Lung microvascular endothelial cell (primary cell): ENCODE measurements at places on chromosomes 1 and 21. TPM values are rescaled to one million over a fixed set of nuclear protein-coding genes. Genes with fewer than 3 reads are reported as not detected.

Gene DMAP1
- 13.3 and 16.6 TPM in 2 replicates for total RNA-seq

Gene SLC6A17
- total RNA-seq, result 0.40 and 1.1 TPM in 2 replicates

Gene REN
- not detected in 2 replicates for total RNA-seq

Gene DMRTA2
- total RNA-seq, result not detected in 2 replicates

Gene DIO1
- total RNA-seq, result not detected in 2 replicates

Gene LMOD1
- not detected in 2 replicates for total RNA-seq

Gene PROK1
- total RNA-seq, result not detected in 2 replicates

Gene FAM72D
- 0.40 and 0.87 TPM in 2 replicates for total RNA-seq

- no peak for DNase-seq
Measured at GRCh38 chr1:201578008-201578888, 39.3 kb downstream of the NAV1 start.

DNA sequence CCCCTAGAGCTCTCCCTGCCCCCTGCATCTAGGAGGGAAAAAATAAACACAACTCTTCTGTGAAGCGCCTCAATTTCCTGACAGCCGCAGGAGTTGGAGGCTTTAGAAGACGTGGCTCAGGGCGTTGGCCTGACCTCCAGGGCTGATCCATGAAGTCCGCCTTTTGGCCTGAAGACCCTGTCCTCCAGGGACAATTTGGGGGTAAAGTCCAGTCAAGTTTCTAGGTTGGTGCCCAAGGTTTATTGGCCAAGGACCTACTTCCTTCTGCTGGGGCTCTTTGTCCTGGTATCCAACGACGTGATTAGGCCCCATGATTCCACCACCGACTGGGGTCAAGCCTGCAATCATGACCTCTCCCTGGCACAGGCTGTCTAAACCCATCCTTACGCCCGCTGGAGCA, 54.9 kb downstream of the PTPRF start:
- no peak for DNase-seq

DNA sequence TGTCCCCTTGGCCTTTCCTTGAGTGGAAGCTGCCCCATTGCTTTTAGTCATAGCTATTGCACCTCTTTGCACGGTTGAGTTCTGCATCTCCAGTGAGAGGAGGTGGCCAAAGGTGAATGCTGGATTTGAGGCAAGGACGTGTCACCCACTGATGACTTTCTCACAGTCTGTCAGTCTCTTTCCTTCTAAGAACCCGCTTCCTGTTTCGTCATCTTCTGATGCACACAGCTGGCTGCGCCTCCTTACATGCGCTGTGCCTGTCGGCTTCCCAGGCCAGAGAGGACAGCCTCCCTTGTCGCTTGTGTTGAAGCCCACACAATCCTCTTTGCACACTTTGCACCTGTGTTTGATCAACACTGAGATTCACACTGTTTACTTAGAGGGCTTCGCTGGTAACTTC, 41.8 kb upstream of the PWP2 start:
- DNase-seq, result peak; percentile 76

DNA sequence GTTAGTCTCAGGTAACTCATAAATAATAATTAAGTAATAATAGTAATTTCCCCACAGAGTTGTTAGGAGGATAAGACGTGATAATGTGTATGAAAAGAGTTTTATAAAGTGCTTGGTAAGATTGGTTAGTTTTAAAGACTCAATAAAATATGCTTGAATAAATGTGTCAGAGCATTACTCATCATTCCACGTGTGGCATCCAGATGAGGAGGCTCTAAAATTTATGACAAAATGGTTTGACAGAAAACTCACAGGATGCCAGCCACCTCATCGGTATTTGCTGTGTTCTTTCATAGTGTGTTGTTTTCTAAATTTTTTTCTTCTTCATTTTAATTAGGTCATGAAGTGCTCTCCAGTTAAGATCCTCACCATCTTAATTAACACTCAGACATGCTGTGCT, 19.1 kb upstream of the SPAG17 start:
- no peak for DNase-seq

DNA sequence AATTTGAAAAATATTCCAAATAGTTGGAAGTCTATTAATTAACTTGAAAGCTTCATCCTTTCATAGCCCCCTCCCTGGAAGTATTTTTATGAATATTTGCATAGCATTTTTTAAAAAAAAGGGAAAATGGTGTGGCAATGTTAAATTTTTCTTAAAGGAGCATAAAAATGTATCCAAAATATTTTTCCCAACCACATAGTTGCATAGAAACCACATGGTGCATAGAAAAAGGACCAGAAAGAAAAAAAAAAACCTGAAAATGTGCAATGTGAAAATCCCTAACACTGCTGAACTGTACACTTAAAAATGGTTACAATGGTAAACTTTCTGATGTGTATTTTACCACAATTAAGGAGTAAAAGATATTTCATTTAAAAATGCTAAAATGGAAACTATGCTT, 8.0 kb downstream of the C1orf167 start:
- no peak for DNase-seq

GRCh38 chr1:94240822-94241221, 3.4 kb upstream of the ARHGAP29 start:
- peak; percentile 50 for DNase-seq

GRCh38 chr1:36944883-36945282, 89.4 kb downstream of the GRIK3 start:
- no peak for DNase-seq

GRCh38 chr1:22137004-22137720, 5.7 kb downstream of the WNT4 start:
- DNase-seq, result no peak

DNA sequence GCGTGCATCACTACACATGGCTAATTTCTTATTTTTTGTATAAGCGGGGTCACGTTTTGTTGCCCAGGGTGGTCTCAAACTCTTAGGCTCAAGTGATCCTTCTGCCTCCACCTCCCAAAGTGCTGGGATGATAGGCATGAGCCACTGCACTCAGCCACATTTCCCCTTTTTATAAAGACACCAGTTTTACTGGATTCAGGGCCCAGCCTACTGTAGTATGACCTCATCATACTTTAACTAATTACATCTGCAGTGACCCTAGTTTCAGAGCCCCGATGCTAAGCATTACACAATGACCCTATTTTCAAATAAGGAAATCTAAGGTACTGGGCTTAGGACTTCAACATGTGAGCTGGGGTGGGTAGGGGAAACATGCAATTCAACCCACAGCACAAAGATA, 31.8 kb upstream of the ENAH start:
- no peak for DNase-seq

- no peak for DNase-seq
Measured at GRCh38 chr1:22685591-22686059, 25.0 kb upstream of the EPHB2 start.

GRCh38 chr1:229186373-229187056, 84.4 kb upstream of the RAB4A start:
- DNase-seq, result no peak

DNA sequence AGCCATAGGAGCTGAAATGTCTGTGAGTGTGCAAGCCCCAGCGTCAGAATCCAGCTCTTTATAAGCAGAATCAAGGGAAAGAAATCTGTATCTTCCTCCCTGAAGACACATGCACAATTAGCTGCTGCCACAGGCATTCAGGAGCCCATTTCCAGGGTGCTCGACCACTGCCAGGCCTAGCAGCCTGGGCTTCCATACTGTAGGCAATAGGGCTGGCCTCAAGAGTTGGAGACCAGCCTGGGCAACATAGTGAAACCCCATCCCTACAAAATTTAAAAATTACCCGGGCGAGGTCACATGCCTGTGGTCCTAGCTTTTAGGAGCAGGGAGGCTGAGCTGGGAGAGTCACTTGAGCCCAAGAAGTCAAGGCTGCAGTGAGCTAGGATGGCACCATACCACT, 41.0 kb downstream of the NEK2 start:
- no peak for DNase-seq

- DNase-seq, result no peak
Measured at GRCh38 chr1:75677443-75677842, 47.1 kb upstream of the ACADM start.
